ENCODE measurements at places on chromosomes 12 and 14.

DNA sequence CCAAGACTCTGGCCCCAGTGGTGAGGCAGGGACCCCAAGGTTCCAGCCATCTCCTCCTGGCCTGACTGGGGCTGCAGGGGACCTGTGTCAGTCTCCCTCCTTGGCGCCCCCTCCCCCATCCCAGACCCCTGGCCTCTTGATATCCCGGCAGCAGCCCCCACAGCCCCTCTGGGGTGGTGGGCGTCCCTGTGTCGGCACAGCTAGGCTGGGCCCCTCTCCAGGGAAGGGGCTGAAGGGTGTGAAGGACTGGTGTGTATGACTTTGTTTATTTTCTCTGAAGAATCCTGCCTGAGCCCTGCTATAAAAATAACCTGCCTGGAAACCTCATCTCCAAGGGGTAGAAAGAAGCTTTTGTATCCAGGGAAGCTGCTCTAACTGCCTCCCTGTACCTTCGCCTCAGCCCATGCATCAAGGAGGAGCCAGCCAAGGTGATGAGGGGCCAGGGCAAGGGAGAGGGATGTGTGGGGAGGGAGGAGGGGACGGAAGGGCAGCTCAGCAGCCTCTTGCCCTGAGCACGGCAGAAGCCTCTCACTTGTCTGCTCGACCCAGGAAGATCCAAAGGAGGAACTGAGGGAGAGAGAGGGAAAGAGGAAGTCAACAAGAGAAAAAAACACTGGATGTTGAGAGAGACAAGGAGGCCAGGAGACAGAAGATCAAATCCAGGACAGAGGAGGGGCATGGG, 25.4 kb upstream of the COL2A1 start:
- no peak for DNase-seq

- no peak for DNase-seq
These were observed 94.0 kb upstream of the RMST start for GRCh38 chr12:97368462-97369163.

- DNase-seq: no peak
These were observed 53.7 kb downstream of the SYT1 start for GRCh38 chr12:78918268-78918667.

DNA sequence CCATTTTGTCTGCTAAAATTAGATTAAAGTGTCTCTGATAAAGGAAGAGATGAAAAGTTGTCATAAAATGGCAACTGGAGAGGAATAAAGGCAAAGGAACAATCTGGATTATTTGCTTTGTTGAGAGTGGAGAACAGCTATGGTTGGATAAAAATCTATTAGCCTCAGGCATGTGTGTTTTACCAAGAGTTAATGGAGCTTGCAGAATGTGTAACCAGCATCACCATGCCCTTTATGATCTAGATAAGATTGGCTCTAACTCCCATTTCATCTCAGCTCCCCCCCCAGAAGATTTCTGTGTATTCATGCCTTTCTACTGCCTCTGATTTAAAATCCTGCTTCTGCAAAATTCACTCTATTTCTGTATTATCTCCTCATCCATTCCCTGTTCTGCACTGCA, 93.8 kb downstream of the GALC start:
- no peak for DNase-seq

- DNase-seq: no peak
These were observed 9.5 kb downstream of the EMP1 start for GRCh38 chr12:13205809-13206559.

DNA sequence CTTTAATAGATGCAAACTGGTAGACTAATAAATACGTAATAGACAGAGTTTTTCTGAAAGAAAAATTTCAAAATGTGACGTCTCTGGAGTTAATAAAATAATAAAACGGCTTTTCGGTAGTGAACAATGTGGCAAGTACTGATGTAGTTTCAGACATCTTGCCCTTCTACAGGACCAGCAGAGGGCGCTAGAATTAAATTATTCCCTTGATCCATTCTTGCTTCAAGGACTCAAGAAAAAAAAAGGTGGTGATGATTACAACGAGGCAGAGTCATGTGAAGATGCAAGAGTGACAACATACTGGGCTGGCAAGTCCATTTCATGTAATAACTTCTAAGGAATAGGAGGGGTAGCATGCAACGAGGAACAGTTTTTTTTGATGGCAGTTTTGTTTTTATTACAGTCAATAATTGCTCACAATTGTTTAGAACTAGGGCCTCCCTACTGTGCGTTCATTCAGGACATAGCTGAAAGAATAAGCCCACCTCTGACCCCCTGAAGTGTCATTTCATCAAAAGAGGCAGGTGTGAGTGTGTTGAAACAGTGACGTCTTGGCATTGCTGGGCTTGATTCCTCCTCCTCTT, 101.0 kb upstream of the GZMB start:
- DNase-seq: peak; percentile 39

- DNase-seq: no peak
These were observed 17.4 kb upstream of the FBXO21 start for GRCh38 chr12:117207675-117208074.

GRCh38 chr14:45298423-45299117, 45.6 kb upstream of the MIS18BP1 start:
- DNase-seq: no peak

DNA sequence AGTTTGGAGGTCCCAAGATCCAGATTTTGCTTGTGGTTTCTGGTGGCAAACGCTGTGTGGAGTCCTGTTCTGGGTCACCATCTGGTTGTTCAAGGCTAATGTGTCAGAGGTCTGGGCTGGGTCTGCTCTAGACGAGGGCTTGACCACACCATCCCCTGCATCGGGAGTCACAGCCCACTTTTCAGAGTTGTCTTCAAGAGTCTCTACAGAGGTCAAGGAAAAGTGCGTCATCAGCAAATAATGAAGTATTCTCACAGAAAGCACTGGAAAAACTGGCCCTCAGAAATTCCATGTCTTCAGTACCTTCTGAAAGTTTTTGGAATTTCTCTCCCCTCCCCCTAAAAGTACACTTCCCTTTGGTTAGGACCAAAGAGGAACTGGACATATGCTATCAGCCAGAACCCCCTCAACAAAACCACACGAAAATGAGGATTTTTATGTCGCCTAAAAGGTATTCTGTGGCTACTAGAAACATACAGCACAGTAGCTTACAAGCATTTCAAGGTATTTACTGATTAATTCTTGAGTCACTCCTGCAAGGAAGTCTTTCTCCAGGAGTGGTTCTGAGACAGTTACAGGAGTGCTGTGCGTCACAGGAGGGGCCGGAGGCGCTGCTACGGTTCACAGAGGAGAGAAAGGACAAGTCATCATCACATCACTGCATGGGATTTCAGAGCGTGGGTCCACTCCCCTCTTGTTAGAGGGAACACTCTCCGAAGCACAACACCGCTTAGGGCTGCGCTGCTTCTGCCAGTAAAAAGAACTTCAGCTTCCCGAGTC, 35.4 kb downstream of the RAD52 start:
- no peak for DNase-seq

- DNase-seq: no peak
These were observed 38.0 kb upstream of the ELK3 start for GRCh38 chr12:96156211-96156610.

DNA sequence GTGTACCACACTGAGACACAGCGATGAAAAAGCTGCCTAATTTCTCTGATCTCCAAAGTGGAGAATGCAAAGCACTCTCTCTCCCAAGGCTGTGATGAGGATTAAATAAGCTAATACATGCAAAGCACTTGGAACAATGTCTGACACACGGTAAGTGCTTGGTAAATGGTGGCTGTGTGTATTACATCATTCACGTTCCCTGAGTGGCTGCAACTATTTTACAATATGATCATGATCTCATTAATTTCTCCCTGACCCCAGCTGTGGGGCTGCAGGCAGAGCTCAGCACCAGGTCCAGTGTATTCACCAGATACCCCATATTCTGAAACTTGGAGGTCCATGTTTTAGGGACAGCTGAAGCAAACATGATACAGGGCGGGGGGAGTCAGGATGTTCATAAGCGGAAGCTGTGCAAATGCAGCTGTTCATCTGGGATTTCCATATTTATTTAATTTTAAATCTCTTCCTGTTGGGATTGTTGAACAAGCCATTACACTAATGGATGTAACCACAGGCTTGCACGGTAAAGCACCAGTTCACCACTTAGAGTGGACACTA, 106.4 kb downstream of the CCDC60 start:
- no peak for DNase-seq

DNA sequence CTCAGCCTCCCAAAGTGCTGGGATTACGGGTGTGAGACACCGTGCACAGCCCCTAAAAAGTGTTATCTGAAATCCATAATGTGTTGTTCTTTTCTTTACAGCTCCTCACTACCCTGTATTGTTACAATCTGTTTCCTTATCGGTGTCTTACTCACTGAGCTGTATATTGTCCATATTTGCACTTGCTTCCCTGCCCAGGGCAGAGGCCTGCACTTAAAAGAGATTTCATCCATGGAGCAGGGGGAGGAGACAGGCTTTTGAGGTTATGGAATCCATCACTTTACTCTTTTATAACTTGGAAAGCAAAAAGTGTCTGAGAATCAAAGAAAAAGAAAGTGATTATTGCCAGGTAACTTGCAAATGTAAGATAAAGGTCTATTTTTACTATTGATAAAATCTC, 251.0 kb downstream of the DIO2 start:
- DNase-seq: no peak

- no peak for DNase-seq
These were observed 11.2 kb downstream of the LGMN start for GRCh38 chr14:92737206-92737605.

GRCh38 chr14:24368212-24368561, 203 bp downstream of the NFATC4 start:
- DNase-seq: no peak

DNA sequence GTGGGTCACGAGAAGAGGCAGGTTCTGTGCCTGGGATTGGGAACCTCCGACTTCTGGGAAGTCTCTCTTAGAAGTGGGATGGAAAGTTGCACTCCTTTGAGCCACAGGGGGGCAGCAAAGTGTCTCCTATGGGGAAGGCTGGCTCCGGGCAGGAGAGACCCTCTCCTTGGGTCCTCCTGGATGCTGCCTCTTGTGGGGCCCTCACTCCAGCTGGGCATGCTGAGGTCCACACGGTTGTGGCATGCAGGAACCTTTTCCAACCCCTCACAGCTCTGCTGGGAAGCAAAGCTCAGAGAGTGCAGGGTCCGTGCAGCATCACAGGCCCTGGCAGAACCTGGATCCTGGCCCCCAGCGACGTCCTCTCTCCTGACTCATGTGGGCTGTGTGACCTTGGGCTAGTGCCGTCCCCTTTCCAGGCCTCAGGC, 17.4 kb downstream of the SDSL start:
- no peak for DNase-seq
